ENCODE measurements at places on chromosomes 1 and 21.
A peak's percentile ranks its signal among the peaks of the same experiment; 100 is the strongest.

DNA sequence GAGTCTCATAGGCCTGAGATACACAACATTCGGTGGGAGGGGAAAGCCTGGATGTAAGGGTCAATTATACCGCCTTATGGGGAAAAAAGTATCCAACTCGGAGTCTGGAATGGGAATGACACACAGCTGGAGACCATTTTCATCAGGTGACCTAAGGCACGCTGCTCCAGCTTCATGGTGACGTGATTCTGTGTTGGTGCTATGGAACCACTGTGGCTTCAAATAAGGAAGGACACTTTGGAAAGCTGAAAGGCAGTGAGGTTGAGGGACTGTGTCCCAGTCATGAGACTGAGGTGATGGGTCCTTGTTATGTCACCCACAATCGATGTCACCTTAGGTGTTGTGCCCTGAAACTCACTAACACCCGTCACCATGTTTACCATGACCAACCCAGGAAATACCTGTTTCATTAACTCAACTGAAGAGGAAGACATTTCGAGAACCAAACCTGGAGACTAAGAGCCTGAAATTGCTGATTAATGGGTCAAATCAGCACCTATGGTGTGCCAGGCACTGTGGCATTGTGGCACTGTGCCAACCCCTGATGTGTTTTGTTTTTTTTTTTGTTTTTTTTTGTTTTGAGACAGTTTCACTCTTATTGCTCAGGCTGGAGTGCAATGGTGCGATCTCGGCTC, 54.5 kb downstream of the IRF2BP2 start:
- DNase-seq: no peak

DNA sequence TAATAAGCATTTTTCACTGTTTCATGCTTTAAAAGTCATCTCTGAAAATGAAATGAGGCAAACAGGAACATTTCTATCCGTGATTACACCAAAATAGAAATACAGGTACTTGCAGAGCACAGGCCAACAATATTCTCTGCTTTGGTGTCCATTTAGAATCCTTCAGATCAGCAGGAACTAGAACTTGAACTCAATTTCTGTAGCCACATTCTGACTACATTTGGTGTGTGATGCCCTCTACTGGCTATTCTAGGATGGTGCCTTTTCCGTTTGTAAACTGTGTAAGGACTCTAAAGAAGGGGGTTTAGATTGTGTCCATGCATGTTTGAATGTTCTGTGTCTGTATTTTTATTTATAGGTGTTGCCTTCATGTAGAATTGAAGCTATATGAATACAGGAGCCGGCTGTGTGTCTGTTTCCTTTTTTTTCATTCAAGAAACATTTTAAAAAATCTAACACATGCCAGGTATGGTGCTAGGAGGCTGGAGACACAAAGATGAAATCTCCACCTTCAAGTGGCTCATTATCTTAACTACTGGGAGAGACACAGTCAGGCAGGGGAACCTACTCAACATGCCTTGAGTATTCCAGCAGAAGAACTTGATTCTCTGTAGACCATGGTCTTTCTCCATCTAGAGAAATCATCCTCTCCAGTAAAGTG, 7.6 kb upstream of the ZNF326 start:
- peak; percentile 70 for DNase-seq

DNA sequence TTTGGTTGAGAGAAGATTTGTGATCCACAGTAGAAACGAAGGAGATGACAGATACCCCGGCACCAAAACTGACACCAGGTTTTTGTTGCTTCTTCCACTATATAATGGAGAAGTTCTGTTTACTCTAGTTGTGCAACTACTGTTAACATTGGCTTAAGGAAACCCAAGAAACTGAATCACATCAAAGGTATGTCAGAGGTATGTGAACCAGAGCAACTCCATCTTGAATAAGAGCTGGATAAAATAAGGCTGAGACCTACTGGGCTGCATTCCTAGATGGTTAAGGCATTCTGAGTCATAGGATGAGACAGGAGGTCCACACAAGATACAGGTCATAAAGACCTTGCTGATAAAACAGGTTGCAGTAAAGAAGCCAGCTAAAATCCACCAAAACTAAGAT, 173.7 kb upstream of the CAMK1G start:
- DNase-seq: no peak

DNA sequence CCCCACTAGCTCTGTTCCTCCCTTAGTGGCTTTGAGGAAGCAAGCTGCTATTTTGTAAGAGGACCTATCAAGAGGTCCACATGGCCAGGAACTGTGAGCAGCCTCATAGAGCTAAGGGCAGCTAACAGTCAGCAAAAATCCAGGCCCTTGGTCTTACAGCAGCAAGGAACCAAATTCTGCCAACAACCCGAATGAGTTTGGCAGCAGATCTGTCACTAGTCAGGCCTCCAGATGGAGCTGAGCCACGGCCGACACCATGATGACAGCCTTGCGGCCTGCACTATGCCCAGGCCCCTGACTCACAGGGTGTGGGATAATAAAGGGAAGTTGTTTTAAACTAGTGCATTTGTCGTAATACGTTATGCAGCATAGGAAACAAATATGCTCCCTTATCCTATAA, 28.0 kb upstream of the H3-3A start:
- peak; percentile 94 for DNase-seq

DNA sequence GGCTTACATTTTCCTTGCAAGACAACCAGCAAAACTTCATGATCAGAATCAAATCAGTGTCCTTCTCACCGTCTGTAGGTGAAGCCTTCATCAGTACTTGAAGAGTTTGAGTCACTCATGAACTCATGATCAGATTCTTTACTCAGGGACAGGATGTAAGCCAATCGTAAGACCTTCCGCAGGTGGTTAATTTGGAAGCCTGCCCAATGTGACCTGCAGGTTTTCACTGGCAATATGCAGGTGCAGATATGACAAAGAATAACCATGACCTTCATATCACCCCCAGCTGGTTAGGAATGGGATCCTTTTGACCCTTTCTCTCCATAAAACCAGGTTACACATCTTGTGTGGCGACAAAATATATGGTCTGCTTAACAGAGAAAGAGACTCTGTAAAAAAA, 2.4 kb upstream of the PRAMEF20 start:
- no peak for DNase-seq

GRCh38 chr1:99264201-99265021, at the start of gene PLPPR4:
Gene PLPPR4, plus strand, starts transcription at chr1:99264492. Its CDS starts 102 bp downstream, at chr1:99264594.
- DNase-seq: no peak

DNA sequence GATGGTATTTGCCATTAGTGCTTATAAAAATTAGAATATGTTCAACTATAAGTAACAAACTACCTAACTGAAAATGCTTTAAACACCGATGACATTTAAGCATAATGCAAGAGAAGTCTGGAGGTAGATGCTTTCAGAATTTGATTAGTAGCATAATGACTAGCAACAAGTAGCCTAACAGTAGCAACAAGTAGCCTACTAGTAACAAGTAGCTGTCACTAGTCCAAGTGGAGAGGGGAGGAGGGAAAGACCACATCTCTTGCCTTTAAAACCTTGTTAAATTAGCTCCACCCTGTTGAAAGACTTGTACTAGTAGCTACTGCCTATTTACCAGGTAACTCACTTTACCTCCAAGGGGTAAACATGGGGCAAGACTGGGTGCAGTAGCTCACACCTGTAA, 7.9 kb downstream of the GPR88 start:
- no peak for DNase-seq

- no peak for DNase-seq
These were observed 100.5 kb downstream of the AK5 start for GRCh38 chr1:77382366-77382765.

- DNase-seq: no peak
These were observed 82.9 kb downstream of the ARID4B start for GRCh38 chr1:235244974-235245592.

DNA sequence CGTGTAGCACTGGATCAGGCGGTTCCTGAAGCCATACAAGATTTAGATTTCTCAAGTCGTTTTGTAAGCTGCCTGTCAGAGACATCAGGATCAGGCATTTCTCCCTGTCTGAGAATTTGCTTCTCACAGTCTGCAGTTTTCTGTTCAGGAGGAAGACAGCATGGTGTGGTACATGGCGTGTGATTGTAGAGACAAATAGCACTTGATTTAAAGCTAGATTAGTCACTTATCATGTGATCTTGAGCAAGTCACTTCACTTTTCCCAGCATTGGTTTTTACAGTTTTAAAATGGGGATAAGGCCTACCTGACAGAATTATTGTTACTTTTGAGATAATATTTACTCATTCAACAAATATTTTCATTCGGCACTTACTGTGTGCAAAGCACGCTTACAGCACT, 63.3 kb downstream of the AK4 start:
- no peak for DNase-seq

DNA sequence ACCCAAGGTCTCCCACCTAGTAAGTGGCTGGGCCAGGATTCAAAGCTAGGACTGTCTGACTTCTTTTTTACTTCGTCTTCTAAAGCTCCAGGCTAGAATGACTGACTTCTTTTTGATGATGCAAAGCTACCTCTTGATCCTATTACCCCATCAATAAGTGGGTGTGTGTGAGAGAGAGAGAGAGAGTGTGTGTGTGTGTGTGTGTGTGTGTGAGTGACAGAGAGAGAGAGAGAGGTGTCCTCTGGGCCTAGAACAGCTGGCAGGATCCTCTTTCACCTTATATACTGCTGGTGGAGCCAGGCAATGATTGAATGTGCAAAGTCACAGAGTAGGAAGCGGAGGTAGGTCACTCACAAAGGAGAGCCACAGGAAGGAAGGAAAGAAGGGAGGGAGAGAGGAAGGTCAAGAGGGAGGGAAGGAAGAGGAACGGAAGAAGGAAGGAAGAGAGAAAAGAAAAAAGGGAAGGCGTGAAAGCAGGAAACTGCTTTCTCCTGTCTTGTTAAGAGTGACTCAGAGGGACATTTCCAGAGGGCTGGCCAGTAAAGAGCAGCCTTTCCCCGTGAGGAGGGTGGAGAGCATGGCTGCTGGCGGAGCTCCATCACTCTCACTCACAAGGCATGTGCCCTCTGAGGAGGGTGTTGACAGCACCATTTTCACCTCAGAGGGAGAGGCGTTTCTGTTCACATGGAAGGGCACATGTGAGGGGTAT, 68.9 kb downstream of the CDC7 start:
- peak; percentile 90 for DNase-seq

GRCh38 chr1:243431591-243431990, 175.8 kb downstream of the SDCCAG8 start:
- no peak for DNase-seq

- DNase-seq: no peak
These were observed 213.7 kb downstream of the LRRC40 start for GRCh38 chr1:69991644-69992043.

- DNase-seq: no peak
These were observed 32.5 kb upstream of the SLC44A5 start for GRCh38 chr1:75643460-75643859.

GRCh38 chr1:110083866-110084226, 13.4 kb upstream of the ALX3 start:
- no peak for DNase-seq
